ENCODE measurements at places on chromosomes 7 and 10.
A peak's percentile ranks its signal among the peaks of the same experiment; 100 is the strongest.

DNA sequence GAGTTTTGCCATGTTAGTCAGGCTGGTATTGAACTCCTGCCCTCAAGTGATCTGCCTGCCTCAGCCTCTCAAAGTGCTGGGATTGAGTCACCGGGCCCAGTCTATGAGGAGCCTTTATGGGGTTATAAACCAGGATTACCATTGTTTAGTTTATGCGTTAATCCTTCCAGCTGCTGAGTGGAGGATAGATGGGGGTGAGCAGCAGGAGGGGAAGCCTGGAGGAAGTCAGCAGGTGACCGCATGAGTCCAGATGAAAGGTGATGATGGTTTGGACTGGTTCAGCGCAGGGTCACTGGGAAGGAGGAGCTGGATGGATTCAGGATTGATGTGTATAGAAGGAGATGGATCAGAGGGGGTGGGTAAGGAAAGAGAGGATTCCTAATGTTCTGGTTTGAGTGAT, 197.1 kb downstream of the ADAM12 start:
- DNase-seq, result no peak

DNA sequence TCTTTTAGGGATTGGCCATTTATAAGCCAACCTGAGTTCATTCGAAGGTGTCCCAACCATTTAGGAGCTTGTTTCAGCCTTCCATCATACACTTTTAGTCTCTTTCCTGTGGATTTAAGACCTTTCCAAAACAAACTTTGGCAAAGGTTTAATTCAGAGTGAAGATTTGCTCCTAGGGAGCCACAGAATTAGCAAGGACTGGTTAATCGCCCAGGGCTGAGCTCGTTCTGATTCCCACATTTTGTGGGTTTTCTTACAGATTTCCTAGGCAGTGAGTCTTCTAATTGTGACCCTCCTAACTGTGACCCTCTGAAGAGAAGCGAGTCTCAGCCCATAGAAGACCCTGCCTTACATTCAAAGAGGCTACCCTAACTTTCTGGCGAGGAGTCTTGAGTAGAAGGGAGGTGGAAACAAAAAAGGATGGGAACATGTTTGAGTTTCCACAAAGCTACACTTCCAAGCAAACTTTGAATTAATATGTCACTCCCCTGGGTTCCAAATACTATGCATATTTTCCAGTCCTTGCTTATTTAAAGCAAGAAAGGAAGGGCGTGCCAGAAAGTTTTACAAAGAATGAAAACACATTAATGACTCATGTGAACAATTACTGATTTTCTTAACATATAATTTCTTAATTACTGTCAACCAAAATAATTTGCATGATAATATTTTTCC, 118.3 kb downstream of the ARID5B start:
- no peak for DNase-seq

DNA sequence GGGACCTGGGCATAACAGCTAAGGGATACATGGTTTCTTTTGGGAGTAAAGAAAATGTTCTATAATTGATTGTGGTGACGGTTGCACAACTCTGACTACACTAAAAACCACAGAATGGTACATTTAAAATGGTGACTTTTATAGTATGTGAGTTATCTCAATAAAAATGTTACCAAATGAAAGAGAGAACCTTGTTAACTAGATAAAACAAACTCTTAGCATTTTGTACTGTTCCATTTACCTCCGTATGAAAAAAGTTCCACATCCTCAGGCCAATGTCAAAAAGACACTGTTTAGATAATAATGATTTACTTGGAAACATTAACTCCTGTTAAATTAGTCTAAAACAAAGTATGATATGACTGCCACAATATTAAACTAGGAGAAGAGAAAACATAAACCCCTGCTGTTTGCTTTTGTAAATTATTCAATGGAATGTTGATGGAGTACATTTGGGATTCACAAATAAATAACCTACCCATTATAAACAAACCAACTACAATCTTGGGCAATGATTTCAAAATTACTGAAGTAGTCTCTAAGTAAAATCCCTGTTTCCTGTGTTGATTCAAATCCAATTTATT, 60.7 kb downstream of the SMURF1 start:
- no peak for DNase-seq

DNA sequence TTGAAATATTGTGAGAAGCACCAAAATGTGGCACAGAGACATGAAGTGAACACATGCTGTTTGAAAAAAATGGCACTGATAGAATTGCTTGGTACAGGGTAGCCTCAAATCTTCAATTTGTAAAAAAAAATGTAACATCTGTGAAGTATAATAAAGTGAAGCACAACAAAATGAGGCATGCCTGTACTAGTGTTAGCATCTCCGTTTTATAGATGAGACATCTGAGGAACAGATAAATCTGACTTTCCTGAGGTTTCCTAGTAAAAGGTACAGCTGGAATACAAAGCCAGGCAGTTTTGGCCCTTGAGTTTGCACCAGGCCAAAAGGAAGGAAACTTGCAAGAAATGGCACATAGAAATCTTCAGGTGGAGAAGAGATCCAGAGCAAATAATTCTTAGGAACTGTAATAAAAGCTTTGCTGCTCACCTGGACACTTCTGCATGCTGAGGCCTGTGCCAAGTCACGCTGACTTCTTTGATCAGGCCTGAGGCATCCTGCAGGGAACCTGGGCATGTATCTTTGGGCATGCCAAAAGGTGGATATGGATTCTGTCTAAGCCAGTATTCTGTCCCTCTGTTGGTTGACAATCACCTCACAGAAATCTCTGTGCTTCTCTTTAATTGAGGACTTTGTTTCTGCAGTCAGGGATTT, 251.5 kb upstream of the PLPP4 start:
- DNase-seq, result no peak

- no peak for DNase-seq
Observed at GRCh38 chr10:60564475-60564874, 174.8 kb upstream of the ANK3 start.

DNA sequence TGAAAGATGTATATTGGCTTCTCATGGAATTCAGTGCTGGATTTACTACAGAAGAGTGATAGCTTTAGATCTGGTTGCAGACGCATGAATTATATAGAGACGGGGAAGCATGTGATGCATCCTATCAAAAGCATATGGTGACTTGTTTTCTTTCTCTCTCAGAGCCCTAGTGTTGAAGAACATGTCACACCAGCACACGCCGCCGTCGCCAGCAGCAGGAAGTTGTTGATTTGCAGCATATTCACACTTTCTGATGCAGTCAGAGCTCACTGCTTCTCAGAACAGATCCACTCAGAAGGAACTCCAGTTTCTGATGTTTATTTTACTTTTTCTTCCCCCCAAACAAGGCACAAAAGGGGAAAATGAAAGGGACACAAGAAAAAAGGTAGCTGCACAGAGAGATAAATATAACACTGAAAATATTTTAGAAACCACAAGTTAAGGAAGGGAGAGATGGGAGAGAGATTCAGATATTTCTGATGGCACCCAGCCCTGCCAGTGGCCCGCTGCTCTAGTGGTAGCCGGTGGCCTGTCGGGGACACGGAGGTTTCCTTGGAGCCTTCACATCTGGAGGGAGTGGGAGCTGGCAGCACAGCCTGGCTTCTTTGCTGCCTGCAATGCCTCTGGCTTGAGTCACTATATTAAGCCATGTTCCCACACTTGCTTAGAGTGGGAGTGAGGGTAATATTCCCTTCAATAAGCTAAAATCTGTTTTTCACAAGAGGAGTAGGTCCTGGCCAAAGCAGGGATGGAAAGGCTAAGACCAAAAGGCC, 123.2 kb downstream of the NRP1 start:
- DNase-seq, result no peak

DNA sequence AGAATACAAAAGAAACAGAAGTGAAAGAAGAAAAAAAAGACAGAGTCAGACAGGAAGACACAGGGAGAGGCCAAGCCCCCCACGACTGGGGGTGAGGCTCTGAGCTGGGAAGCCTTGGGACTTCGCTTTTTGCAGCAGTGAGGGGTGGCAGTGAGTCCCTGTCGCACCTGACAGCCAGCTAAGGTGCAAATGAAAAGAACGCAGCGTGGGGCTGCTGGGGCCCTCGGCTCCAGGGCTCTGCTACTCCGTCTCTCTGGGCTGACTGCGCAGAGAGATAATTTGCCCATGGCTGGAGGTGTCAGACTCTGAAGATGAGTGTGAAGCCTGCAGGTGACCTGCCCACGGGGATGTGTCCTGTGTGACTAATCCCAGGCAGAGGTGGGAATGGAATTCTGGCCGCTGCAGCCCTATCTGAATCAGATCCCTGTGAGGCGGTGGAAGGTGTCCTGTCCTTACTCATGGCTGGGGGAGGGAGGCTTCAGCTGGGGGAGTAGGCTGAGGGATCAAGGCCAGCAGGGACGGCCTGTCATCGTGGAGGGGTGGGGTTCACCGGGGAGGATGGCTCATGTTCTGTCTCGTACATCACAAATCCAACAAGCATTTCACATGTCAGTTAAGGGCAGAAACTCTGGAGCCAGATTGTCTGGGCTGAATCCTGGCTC, 96.4 kb downstream of the SLIT1 start:
- no peak for DNase-seq

DNA sequence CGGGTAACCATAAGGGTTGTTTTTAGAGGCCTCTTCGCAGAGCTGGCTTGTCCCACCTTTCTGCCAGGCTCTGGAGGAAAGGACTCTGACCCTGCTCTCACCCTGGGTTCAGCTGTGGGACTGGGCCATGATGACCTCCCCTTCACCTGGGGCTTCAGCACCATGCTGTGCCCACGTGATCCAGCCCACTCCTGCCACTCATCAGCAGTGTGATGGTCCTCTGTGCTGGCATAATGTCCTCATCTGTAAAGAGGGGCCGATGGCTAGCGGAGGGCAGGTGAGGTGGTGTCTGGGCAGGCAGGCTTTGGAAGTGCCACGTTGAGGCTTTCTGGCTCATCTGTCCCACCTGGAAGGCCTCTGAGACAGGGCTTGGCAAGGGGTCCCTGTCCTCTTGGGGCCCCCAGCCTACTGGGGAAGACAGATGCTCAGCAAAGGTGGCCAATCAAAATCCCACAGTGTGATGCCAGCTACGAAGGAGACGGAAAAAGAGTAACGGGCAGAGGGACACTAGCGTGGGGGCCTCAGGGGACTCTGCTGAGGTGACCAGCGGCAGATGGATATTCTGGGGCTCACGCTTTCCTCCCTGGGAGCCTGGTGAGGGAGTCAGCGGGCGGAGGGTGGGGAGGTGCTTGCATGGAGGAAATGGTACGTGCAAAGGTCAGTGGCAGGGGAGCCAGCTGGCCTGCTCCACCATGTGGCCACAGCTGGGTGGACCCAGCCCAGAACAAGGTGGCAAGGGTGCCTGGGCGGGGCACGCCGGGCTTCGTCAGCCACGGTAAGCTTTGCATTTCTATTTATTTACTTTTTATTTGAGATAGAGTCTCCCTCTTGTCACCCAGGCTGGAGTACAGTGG, 5.4 kb downstream of the LRWD1 start:
- DNase-seq, result no peak

- DNase-seq, result no peak
Observed at GRCh38 chr7:12655161-12655560, 32.3 kb upstream of the ARL4A start.

- DNase-seq, result no peak
Observed at GRCh38 chr7:23969443-23969842, 259.4 kb downstream of the STK31 start.

DNA sequence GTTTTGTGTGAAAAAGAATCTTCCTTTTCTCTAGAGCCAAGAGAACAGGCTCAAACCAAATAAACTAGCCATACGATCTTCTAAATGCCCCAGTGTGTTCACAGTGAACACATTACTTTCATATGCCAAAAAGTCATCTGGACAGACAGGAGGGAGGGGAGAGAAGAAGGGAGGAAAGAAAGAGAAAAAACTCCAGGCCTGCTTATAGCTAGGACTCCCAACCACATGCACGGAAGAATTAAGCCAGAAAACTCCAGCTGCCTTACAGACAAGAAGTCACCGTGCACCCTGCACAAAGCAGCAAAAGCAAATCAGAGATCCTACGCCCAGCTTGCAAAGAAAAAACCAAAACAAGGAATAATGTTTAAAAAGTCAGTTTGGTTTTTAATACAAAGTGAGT, 34.3 kb downstream of the SNX8 start:
- no peak for DNase-seq

GRCh38 chr10:95480901-95481491, 80.2 kb downstream of the SORBS1 start:
- no peak for DNase-seq

- no peak for DNase-seq
Observed at GRCh38 chr10:111098679-111099437, 22.0 kb downstream of the ADRA2A start.

- peak; percentile 86 for DNase-seq
Observed at GRCh38 chr7:34838329-34838728, 180.3 kb downstream of the NPSR1 start.

DNA sequence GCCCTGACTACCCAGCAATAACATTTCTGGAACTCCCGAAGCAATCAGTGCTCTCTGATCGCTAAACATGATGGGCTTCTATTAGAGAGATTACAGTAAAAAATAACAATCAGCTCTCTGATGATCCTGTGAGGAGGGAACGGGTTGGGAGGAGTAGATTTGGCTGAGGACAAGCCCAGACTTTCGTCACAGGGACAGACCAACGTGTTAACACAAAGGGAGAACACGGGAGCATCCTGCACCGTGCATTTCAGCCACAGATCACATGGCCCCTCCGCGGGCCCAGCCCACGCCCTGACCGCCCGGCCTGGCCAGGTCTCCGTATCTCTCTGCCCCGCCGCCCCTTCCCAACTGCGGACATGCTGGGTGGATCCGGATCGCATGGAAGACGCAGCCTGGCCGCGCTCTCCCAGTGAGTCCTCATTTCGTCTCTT, 95.0 kb upstream of the AGBL3 start:
- peak; percentile 85 for DNase-seq

DNA sequence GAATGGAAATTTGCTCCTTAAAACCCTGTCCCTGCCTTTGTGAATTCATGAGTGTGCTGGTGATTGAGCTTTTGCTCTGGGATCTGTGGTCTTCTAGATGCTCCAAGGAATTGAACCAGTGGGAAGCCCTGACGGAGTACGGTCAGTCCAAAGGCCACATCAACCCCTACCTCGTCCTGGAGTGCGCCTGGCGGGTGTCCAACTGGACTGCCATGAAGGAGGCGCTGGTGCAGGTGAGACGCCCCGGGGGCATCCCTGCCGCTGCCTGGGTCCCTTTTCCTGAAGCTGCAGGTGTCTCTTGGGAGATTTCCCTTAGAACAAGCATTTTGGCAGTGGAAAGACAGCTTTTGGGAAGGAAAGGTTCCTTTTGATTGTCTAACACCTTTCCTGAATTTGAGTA, 100.3 kb downstream of the TRRAP start:
- DNase-seq, result no peak

GRCh38 chr7:2282185-2282751, 32.0 kb downstream of the SNX8 start:
- DNase-seq, result no peak

- no peak for DNase-seq
Observed at GRCh38 chr7:153507885-153508284, 544.3 kb upstream of the DPP6 start.

- DNase-seq, result peak; percentile 91
Observed at GRCh38 chr7:27551803-27552400, 110.8 kb downstream of the HIBADH start.

GRCh38 chr7:31478721-31479120, 35.2 kb upstream of the ITPRID1 start:
- no peak for DNase-seq

DNA sequence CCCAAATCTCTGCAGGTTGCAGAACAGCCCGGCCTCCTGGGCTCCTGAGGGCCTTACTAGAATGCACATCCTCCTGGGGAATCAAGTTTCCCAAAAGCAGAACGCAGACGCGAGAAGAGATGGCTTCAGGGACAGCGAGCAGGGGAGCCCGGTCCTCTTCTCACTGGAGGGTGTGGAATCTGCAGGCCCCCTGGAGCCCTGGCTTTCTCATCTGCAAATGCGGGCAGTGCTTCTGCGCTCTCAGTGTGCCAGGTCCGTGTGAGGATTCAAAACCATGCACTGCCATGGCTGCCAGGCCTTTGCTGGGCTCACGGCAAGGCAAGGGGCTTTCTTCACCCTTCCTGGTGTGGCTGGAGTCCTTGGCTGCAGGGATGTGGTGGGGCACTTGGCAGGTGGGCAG, 330.9 kb upstream of the MKI67 start:
- no peak for DNase-seq

All from NCI-H524 (cell line).